Calu3 (cell line): ENCODE measurements at places on chromosomes 12 and 14. TPM values are rescaled to one million over a fixed set of nuclear protein-coding genes. Genes with fewer than 3 reads are reported as not detected.

GRCh38 chr12:14803830-14804160 lies 325 bp downstream of the C12orf60 start:
- no peak overlapping the region for H3K27ac ChIP-seq
- no peak overlapping the region for H3K4me3 ChIP-seq
- no peak for DNase-seq
- H3K36me3 ChIP-seq, result peaks cover 18% of the 10 kb centered on the region
- no peaks in the 10 kb centered on the region for H3K27me3 ChIP-seq

- H3K36me3 ChIP-seq, result no peaks in the 10 kb centered on the region
- no peak for DNase-seq
- no peaks in the 10 kb centered on the region for H3K27me3 ChIP-seq
- H3K27ac ChIP-seq, result no peak overlapping the region
Measured at GRCh38 chr12:23628806-23629205, 320.7 kb downstream of the SOX5 start.

DNA sequence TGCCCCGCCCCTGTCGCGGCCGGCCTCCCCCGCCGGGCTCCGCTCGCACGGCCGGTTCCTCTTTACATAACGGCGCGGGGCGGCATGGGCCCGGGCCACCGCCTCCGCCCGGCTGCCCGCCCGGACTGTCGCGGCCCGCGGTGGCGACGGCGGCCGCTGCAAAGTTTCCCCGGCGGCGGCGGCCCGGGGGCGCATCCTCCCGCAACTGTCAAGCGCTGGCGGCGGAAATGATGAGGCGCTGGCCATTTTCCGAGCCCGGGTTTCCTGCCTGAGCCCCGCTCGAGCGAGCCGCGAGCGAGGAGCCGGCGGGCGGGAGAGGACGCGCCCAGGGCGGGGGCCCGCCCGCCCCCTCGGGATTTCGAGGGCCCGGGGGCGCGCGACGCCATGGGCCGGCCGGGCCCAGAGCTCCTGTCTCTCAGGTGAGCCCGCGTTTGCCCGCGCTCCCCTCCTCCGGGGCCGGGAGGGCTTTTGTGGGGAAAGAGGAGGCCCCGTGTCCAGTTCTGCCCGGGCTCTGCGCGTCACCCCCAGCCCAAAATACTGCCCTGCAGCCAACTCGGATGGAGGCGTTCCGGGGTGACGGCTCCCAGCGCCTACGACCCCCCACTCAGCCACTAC lies at the start of gene SH2B3:
SH2B3 (plus strand) TSS at position 65 of the 615 bp plus-strand sequence. CDS start 12,223 bp downstream, outside the sequence.
- H3K36me3 ChIP-seq, result peaks cover 48% of the 10 kb centered on the region
- H3K4me1 ChIP-seq, result peaks cover 56% of the 10 kb centered on the region
- no peaks in the 10 kb centered on the region for H3K27me3 ChIP-seq
- peak within 1 kb of the TSS; percentile 86 for H3K4me3 ChIP-seq
- H3K27ac ChIP-seq, result peak within 1 kb of the TSS; percentile 83
- no peak for DNase-seq

- peak overlapping the region; percentile 50 for H3K4me3 ChIP-seq
- H3K36me3 ChIP-seq, result no peaks in the 10 kb centered on the region
- H3K27me3 ChIP-seq, result no peaks in the 10 kb centered on the region
- H3K4me1 ChIP-seq, result peaks cover 45% of the 10 kb centered on the region
- H3K27ac ChIP-seq, result peak overlapping the region; percentile 84
- peak; percentile 60 for DNase-seq
Measured at GRCh38 chr14:25090716-25091454, 40.9 kb upstream of the STXBP6 start.

- no peak overlapping the region for H3K27ac ChIP-seq
- H3K27me3 ChIP-seq, result no peaks in the 10 kb centered on the region
- no peak overlapping the region for H3K4me3 ChIP-seq
- peaks cover 17% of the 10 kb centered on the region for H3K36me3 ChIP-seq
Measured at GRCh38 chr14:73176685-73177084, 40.4 kb downstream of the PSEN1 start.

DNA sequence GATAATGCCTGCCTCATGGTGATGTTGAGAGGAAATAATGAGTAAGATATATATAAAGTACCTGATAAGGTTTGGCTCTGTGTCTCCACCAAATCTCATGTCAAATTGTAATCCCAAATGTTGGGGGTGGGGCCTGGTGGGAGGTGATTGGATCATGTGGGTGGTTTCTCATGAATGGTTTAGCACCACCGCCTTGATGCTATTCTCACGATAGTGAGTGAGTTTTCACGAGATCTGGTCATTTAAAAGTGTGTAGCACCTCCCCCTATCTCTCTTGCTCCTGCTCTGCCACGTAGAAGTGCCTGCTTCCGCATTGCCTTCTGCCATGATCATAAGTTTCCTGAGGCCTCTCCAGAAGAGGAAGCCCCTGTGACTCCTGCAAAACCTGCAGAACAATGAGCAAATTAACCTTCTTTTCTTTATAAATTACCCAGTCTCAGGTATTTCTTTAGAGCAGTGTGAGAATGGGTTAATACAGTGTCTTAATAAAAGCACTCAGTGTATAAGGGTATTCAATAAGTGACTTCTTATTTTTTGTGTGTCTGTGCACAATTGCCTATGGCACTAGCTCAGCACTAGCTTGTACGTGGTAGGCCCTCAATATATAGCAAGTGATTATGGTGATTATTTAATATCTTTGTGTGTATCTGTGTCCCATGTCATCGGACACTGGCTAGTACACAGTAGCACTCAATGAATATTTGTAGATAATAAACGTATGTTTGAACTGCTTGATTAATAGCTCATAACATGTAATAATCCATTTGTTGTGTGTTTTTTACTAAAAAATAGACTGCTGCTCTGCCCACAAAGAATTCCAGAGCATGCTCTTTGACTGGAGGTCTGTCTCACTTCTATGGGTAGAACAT lies 138.1 kb upstream of the LMNTD1 start:
- no peaks in the 10 kb centered on the region for H3K4me1 ChIP-seq
- no peaks in the 10 kb centered on the region for H3K36me3 ChIP-seq
- H3K4me3 ChIP-seq, result no peak overlapping the region

Gene ITGA7
- 5.9 and 6.3 TPM in 2 replicates for total RNA-seq

GRCh38 chr14:24297190-24297964 lies 2.2 kb downstream of the DHRS1 start:
- DNase-seq, result peak; percentile 36
- peak overlapping the region; percentile 24 for H3K27ac ChIP-seq
- peaks cover 32% of the 10 kb centered on the region for H3K4me1 ChIP-seq
- H3K27me3 ChIP-seq, result no peaks in the 10 kb centered on the region

GRCh38 chr12:116813271-116814041 lies 67.8 kb downstream of the HRK start:
- peaks cover 13% of the 10 kb centered on the region for H3K4me1 ChIP-seq
- peak overlapping the region; percentile 16 for H3K27ac ChIP-seq
- DNase-seq, result peak; percentile 41
- H3K36me3 ChIP-seq, result peaks cover 4% of the 10 kb centered on the region

DNA sequence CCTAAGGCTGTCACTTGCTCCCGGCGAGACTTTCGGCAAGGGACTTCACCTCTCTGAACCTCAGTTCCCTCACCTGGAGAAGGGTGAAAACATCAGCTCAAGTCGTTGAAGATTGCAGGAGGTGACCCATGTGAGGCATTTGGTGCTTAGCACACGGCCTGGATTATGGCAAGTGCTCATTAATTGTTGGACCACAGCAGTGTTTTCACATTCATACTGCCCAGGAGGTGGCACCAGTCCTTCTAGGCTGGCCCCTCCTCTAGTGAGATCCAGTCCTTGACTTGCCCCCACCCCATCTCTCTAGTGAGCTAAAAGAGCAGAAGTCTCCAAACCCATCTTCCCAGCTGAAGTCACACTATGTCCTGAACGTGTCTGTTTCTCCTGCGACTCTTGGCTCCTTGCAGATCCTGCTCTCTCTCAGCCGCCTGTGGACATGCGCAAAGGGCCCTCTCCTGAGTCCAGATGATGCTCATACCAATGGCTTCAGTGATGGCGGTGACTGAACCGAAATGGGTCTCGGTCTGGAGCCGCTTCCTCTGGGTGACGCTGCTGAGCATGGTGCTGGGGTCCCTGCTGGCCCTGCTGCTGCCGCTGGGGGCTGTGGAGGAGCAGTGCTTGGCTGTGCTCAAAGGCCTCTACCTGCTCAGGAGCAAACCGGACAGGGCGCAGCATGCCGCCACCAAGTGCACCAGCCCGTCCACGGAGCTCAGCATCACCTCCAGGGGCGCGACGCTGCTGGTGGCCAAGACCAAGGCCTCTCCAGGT lies 1.6 kb downstream of the FICD start:
- H3K27me3 ChIP-seq, result peaks cover 13% of the 10 kb centered on the region
- peak overlapping the region; percentile 96 for H3K4me3 ChIP-seq
- peaks cover 20% of the 10 kb centered on the region for H3K4me1 ChIP-seq
- DNase-seq, result no peak

Gene KRT82
- total RNA-seq, result not detected in 2 replicates

Gene APPL2
- total RNA-seq, result 35.9 and 45.8 TPM in 2 replicates

GRCh38 chr14:98280436-98280835 lies 991.6 kb downstream of the BCL11B start:
- no peak overlapping the region for H3K4me3 ChIP-seq
- no peaks in the 10 kb centered on the region for H3K36me3 ChIP-seq
- H3K4me1 ChIP-seq, result no peaks in the 10 kb centered on the region
- H3K27me3 ChIP-seq, result no peaks in the 10 kb centered on the region
- DNase-seq, result no peak
- no peak overlapping the region for H3K27ac ChIP-seq

DNA sequence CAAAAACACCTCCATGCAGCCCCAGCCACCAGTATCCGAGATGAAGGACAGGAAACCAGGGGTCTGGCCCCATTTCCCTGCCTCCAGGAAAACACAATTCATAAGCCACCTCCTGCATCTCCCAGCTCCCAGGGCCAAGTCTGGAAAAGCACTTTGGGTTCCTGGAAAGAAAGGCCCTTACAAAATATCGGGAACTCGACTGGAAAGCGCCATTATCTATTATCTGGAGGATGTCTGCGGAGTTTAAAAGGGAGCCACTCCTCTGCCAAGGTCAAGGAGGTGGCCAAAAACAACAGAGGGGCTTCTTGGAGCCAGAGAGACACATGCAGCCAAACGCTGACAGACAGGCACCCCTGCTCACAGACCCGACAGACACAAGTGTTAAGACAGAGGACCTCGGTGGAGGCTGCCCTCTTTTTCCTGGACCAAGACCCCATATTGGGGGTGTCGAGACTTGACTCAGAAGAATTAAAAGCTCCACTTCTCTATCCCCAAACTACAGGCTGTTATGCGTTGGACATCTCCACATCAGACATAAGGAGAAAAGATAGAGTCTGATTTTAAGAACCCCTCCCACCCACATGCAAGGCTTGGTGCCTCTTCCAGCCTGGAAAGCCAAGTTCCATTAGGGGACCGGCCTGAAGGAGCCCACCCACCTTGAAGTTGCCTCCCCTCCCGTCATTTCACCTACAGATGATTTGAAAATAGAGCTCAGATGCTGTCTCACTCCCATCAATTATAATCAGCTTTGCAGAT lies 9.6 kb downstream of the ACTN1 start:
- DNase-seq, result no peak
- H3K4me1 ChIP-seq, result peaks cover 60% of the 10 kb centered on the region
- no peak overlapping the region for H3K4me3 ChIP-seq
- H3K27ac ChIP-seq, result peak overlapping the region; percentile 51
- H3K36me3 ChIP-seq, result peaks cover 59% of the 10 kb centered on the region

- H3K36me3 ChIP-seq, result no peaks in the 10 kb centered on the region
- no peak overlapping the region for H3K4me3 ChIP-seq
- no peak for DNase-seq
- H3K27me3 ChIP-seq, result no peaks in the 10 kb centered on the region
Measured at GRCh38 chr14:48349689-48350088, 674.3 kb upstream of the MDGA2 start.

DNA sequence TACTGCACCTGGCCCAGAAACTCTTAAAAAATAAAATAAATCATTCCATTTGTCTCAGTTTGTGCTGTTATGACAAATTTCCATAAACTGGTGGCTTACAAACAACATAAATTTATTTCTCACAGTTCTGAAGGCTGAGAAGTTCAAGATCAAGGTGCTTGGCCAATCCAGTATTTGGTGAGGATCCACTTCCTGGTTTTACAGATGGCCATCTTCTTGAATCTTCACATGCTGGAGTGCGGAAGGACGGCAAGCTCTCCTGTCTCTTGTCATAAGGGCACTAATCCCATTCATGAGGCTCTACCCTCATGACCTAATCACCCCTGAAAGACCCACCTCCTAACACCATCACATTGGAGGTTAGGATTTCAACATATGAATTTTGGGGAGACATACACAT lies 29.9 kb upstream of the MYBPC1 start:
- no peak overlapping the region for H3K27ac ChIP-seq
- no peaks in the 10 kb centered on the region for H3K27me3 ChIP-seq
- no peak for DNase-seq
- no peaks in the 10 kb centered on the region for H3K36me3 ChIP-seq
- peaks cover 9% of the 10 kb centered on the region for H3K4me1 ChIP-seq
- no peak overlapping the region for H3K4me3 ChIP-seq
